Bronchial smooth muscle cell (primary cell): ENCODE measurements at places on chromosomes 7 and 10. TPM values are rescaled to one million over a fixed set of nuclear protein-coding genes. Genes with fewer than 3 reads are reported as not detected.

The COL28A1 gene
- total RNA-seq, result 0.09 and 0.16 TPM in 2 replicates

The TSPAN33 gene
- total RNA-seq, result 0.16 and 0.17 TPM in 2 replicates

The FAM237B gene
- not detected in 2 replicates for total RNA-seq

The FGFBP3 gene
- total RNA-seq, result 0.17 and 0.47 TPM in 2 replicates

The PKD2L1 gene
- not detected in 2 replicates for total RNA-seq

The SEMA3D gene
- 0.95 and 4.0 TPM in 2 replicates for total RNA-seq

The UCMA gene
- not detected in 2 replicates for total RNA-seq
